Fibroblast of lung (primary cell): ENCODE measurements at places on chromosomes 5 and 9. TPM values are rescaled to one million over a fixed set of nuclear protein-coding genes. Genes with fewer than 3 reads are reported as not detected.

GPX8 gene
- 75.5 and 84.7 TPM in 2 replicates for total RNA-seq

CNTNAP3B gene
- total RNA-seq: 0.26 TPM in 1 of 2 replicates, not detected in the other

GFRA3 gene
- total RNA-seq: not detected in 2 replicates

TBC1D9B gene
- 47.0 and 48.7 TPM in 2 replicates for total RNA-seq

DNA sequence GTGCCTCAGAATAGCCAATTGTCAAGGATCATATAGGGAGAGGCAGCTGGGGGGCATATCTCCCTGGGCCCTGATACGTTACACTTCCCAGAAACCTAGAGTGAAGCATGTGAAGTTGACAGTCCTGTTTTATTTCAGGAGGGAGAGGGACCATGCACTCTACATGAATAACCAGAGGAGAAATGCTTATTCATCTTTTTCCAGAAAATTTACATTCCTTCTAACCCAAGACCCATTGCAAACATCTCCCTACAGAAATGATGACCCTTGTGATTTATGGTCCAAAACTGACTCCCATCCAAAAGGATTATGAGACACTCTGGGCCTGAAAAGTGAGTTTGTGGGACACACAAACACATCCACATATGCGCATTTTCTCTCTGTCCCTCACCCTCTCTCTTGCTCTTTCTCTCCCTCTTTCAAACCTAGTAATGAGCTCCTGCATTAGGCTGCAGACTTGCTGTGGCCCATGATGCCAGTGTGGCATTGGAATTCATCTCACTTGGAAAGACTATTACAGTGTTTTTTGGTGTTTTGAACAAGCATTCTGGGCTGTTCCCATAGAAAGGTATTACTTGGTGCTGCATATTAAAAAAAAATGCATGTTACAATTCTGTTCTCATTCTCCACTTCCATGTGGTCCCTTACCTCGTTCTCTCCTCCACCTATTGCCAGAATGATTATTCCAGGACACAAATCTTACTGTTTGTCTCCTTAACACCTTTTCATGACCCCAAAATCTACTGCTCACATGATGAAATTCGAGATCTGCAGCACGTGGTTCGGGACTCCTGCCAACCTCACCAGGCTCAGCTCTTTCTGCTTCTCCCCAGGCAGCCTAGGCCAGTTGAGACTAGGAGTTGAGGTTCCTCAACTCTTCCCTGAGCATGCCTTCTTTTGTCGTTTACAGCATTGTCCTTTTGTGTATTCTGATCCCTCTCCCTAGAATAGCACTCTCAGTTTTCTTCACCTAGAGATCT, 451.3 kb upstream of the KLF4 start:
- H3K4me1 ChIP-seq: no peaks in the 10 kb centered on the region
- no peaks in the 10 kb centered on the region for H3K36me3 ChIP-seq
- DNase-seq: no peak
- no peaks in the 10 kb centered on the region for H3K27me3 ChIP-seq

GRCh38 chr5:15393146-15393545, 106.8 kb upstream of the FBXL7 start:
- no peaks in the 10 kb centered on the region for H3K27me3 ChIP-seq
- no peaks in the 10 kb centered on the region for H3K4me1 ChIP-seq
- H3K4me3 ChIP-seq: no peak overlapping the region
- H3K36me3 ChIP-seq: no peaks in the 10 kb centered on the region
- H3K27ac ChIP-seq: no peak overlapping the region

GRCh38 chr5:147177125-147177840, 57.5 kb upstream of the STK32A start:
- H3K36me3 ChIP-seq: no peaks in the 10 kb centered on the region
- H3K27me3 ChIP-seq: no peaks in the 10 kb centered on the region
- no peak overlapping the region for H3K27ac ChIP-seq
- peaks cover 4% of the 10 kb centered on the region for H3K4me1 ChIP-seq
- DNase-seq: no peak

DNA sequence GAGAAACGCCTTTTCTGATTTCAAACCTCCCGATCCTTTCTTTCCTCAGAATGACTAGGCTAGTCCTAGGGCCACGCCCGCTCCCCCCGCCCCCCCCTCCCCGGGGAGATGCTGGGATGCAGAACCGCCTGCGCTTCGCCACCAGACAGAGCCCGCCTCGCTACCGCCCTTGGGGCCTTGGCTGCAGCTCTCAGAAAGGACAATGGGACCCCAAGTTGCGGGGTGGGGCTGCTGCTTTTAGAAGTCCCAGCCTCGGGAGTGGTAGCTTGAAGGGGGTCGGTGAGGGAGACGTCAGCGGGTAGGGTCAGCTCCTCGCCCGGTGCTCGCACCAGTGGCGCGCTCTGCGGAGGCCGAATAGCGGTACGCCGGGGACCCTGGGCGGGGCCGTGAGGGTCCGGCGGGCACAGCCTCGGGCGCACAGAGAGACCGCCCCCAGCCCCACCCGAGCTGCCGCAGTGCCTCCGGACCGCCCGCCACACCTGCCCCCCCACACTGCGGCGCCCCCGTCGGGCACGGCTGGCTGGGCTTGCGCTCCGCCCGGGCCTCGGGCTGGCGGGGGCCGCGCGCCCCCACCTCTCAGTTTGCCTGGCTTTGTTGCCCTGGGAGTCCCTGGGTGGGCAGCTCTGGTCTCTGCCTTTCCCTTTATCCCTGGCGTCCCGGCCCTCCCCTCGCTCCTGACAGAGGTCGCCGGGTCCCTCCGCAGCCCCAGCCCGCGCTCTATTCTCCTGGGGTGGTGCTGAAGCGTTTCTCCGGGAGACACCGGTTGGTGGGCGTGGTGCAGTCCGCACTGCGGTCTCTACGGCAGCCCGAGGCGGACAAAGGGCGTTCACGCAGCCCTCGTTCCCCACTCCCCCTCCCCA, 1.2 kb downstream of the MAP1B start:
- DNase-seq: peak; percentile 73
- peak overlapping the region; percentile 87 for H3K27ac ChIP-seq
- H3K27me3 ChIP-seq: no peaks in the 10 kb centered on the region
- peaks cover 5% of the 10 kb centered on the region for H3K4me1 ChIP-seq
- peak overlapping the region; percentile 91 for H3K4me3 ChIP-seq

- H3K4me1 ChIP-seq: no peaks in the 10 kb centered on the region
- peak; percentile 9 for DNase-seq
- H3K36me3 ChIP-seq: no peaks in the 10 kb centered on the region
- no peak overlapping the region for H3K27ac ChIP-seq
Measured at GRCh38 chr9:98833090-98833956, 25.9 kb downstream of the GALNT12 start.

GRCh38 chr5:116372931-116373597, 201.6 kb downstream of the SEMA6A start:
- no peaks in the 10 kb centered on the region for H3K4me1 ChIP-seq
- no peak overlapping the region for H3K4me3 ChIP-seq
- DNase-seq: no peak
- H3K27ac ChIP-seq: no peak overlapping the region
- H3K36me3 ChIP-seq: no peaks in the 10 kb centered on the region
